Activated CD8-positive, alpha-beta memory T cell treated with anti-CD3 and anti-CD28 coated beads for 1 hour (primary cell): ENCODE measurements at places on chromosomes 1 and 21.

GRCh38 chr1:68346188-68346808 lies 103.5 kb downstream of the RPE65 start:
- no peak for DNase-seq

GRCh38 chr1:46176211-46176865 lies at the start of gene P3R3URF:
Gene P3R3URF, minus strand, starts transcription at chr1:46176488. Its CDS starts 17 bp downstream, at chr1:46176471.
- DNase-seq, result no peak

DNA sequence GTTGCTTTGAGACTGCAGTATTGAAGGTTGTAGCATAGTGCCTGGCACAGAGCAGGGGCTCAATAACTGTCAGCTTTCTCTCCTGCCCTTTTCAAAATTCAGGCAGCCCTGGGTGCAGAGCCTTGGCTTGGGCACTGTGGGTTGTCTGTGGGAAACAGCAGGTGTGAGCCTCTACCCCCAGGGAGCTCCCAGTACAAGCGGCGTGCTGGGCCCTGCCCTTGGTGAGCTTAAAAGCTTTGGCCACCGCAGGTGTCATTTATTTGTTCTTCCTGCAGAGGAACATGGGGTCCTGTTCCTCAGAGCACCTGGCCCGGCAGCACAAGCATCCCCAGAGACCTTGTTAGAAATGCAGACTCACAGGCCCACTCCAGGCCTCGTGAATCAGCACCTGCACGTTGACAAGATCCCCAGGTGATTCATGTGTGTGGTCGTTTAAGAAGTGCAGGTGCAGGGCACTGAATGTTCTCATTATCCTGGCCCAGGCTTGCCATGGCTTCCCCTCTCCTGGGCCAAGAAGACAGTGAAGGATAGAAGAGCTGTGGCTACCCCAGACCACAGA lies 29.9 kb upstream of the IGSF21 start:
- DNase-seq, result no peak

GRCh38 chr21:34337741-34338140 lies 26.1 kb upstream of the KCNE2 start:
- no peak for DNase-seq

GRCh38 chr1:11784993-11785769 lies 20.6 kb downstream of the MTHFR start:
- DNase-seq, result no peak

GRCh38 chr1:58524353-58524945 lies 22.1 kb downstream of the OMA1 start:
- DNase-seq, result no peak

DNA sequence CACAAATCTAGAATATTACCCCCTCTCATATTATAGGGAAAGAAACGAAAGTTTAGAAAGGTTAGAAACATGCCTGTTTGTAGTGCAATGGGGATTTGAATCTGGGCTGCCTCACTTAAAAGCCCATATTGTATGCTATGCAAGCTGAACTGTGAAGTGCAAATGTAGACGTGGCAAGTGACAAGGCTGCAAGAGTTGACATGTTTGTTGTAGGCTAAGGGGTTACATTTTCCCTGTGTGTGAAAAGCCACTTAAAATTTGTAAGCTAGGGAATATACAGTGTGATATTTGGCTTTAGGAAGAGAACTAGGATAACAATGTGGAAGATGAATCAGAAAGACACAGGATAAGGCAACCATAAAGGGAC lies 29.0 kb downstream of the WDR26 start:
- DNase-seq, result no peak

DNA sequence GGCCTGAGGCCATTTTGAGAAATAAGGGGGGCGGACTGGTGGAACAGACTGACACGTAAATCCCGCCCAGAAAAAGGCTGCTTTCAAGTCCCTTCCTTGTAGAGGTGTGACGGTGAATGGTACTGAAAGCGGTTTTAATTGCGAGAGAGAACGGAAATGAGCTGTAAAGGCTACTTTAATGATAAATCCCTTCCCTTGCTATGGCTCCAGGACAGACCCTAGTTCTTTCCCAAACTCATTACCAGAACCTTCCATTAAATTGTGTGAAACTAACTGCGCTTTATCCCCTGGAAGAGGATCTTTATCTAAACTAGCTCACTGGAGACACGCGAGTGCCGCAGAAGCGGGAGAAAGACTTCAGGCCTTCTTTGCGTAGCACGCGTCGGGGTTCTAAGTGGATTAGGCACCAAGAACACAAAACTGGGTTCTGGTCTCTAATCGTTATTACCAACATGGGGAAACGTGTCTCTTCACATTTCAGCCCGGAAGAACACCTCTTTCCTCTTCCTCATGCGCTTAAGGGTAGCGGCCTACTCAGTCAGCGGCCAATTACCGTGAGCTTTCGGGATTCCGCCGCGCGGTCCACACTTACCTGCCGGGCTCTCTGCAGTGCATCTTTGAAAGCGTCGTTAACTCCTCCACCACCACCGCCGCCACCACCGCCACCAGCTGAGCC lies 441 bp downstream of the FUBP1 start:
- DNase-seq, result peak; percentile 33

- no peak for DNase-seq
These were observed 472.9 kb downstream of the MATN1 start for GRCh38 chr1:30250338-30250983.

DNA sequence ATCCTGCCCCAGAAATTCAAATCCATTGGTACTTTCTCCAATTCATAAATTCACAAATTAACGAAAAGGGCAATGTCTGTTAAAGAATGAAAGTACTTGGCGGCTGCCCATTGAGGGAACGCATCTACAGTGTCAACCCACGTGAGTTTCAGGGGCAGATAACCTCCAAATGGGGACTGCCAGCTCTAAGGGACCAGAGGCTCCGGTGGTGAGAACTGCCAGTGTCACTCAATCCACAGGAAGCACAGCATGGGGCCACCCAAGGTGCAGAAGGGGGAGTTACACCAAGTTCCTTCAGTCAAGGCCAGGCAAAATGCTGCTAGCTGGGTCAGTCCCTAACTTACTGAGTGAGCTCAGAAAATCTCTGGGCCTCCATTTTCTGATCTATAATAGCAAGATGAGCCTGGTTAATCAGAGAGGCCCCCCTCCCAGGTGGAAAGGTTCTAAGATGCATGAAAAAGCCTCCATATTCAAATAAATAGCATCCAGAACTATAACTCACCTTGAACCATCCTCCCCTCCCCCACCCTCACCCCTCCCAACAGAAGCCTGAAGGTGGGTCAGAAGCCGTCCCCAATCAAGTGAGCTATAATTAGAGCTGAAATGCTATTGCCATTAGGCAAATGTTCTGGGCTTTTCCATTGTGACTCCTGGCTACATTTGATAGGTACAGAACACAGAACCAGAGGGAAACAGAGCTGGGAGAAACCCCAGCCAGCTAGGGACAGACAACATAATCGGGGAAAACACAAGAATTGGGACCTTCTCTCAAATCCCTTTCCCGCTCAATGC lies 41.7 kb downstream of the LRP8 start:
- no peak for DNase-seq
